Left ventricle myocardium inferior (tissue), 1 donor: ENCODE measurements at places on chromosomes 7 and 10.

GRCh38 chr7:4000139-4000538 lies 682.0 kb upstream of the FOXK1 start:
- peaks cover 9% of the 10 kb centered on the region for H3K27me3 ChIP-seq
- no peak for DNase-seq
- no peak overlapping the region for H3K4me3 ChIP-seq

GRCh38 chr10:115050375-115051010 lies 42.7 kb upstream of the ATRNL1 start:
- no peaks in the 10 kb centered on the region for H3K36me3 ChIP-seq
- no peak for DNase-seq
- no peaks in the 10 kb centered on the region for H3K27me3 ChIP-seq
- no peak overlapping the region for H3K27ac ChIP-seq

- no peaks in the 10 kb centered on the region for H3K4me1 ChIP-seq
- no peak overlapping the region for H3K4me3 ChIP-seq
- H3K36me3 ChIP-seq, result no peaks in the 10 kb centered on the region
Measured at GRCh38 chr10:72754275-72755032, 62.5 kb downstream of the MCU start.

DNA sequence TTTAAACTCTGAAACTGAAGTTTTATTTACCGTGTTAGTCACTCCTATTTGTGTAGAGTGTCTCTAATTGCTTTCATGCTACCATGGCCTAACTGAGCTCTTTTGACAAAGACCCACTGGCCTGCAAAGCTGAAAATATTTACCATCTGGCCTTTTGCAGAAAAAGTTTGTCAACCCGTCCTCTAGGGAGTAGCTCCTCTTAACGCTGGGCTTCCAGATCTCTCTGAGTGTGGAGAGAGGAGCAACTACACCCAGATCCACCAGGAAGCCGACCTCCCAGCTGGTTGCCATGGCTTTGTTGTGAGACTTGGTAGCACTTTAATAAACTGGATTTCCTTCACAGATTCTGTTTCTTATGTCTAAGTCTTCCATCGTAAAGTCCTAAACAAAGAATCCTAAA lies 4.2 kb upstream of the C10orf71 start:
- H3K4me1 ChIP-seq, result peaks cover 65% of the 10 kb centered on the region
- no peaks in the 10 kb centered on the region for H3K36me3 ChIP-seq
- H3K27me3 ChIP-seq, result no peaks in the 10 kb centered on the region
- peak overlapping the region; percentile 96 for H3K27ac ChIP-seq

- H3K27ac ChIP-seq, result no peak overlapping the region
- no peaks in the 10 kb centered on the region for H3K27me3 ChIP-seq
- peaks cover 1% of the 10 kb centered on the region for H3K4me1 ChIP-seq
- DNase-seq, result no peak
- no peak overlapping the region for H3K4me3 ChIP-seq
- peaks cover 38% of the 10 kb centered on the region for H3K36me3 ChIP-seq
Measured at GRCh38 chr7:55488216-55488615, 84.1 kb downstream of the VOPP1 start.
